ENCODE measurements at places on chromosomes 2 and 18.

DNA sequence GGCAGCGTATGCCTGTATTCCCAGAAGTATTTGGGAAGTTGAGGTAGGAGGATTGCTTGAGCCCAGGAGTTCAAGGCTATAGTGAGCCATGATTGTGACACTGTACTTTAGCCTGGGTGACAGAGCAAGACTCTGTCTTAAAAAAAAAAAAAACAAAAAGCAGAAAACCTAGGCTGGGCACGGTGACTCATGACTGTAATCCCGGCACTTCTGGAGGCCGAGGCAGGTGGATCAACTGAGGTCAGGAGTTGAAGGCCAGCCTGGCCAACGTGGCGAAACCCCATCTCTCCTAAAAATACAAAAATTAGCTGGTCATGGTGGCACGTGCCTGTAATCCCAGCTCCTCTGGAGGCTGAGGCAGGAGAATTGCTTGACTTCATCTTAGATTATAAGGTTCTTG is 46.4 kb downstream of the MTA3 start:
- DNase-seq: no peak

- peak; percentile 20 for DNase-seq
Measured at GRCh38 chr18:985212-985661, 80.6 kb downstream of the ADCYAP1 start.

DNA sequence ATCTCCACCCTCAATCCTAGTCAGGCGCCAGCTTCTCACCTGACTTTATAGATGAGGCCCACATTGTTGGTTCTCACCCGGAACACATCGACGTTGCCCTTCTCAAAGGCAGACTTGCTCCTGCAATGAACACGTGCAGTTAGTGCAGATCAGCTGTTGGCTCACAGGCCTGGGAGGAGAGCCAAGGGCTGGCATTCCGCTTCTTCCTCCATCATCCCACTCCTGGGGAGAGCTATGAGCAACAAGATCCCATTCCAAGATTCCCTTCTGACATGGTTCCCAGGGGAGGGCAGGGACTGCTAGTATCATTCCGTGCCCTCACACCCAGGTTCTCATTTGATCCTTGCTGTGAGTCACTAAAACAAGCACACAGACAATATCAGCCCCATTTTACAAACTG is 15.1 kb downstream of the LOXHD1 start:
- DNase-seq: peak; percentile 27

DNA sequence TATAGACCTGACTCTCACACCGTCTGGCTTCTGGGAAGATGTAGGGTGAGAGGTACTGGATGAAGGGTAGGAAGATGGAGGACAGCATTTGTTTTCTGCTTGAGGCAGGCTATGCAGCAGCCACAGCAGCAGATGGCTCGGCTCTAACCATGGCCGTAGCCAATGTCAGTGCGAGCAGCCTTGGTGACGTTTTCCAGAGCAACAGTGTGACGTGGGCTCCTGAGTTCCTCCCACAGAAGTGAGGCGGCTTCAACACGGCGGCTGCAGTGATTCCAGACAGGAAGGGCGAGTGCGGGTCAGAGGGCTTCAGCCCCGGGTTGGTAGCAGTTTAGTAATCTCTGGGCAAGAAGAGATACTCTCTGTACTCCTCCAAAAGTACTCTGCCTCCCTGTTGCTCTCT is 133.0 kb upstream of the MYT1L start:
- peak; percentile 83 for DNase-seq

- DNase-seq: no peak
Measured at GRCh38 chr2:157334335-157334734, 8.7 kb upstream of the ERMN start.

DNA sequence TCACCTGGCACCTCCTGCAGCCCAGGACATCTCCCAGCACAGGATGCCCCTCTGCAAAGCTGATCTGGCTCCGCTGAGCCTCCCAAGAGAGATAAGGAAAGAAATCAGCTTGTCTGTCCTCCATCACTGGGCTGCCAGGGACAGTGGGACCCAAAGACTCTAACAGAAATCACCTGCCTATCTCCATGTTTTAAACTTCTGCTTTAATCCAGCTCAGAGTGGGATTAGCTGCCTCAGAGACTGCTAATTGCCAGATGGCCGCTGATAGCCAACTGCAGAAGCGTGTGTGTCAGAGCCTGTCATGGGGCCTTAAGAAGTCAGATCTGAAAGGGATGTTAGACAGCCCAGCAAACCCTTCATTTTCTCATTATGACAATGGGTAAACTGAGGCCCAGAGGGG is 389.4 kb upstream of the KLHL29 start:
- DNase-seq: no peak

- DNase-seq: peak; percentile 20
Measured at GRCh38 chr2:174682578-174683391, 81.5 kb downstream of the CHRNA1 start.

DNA sequence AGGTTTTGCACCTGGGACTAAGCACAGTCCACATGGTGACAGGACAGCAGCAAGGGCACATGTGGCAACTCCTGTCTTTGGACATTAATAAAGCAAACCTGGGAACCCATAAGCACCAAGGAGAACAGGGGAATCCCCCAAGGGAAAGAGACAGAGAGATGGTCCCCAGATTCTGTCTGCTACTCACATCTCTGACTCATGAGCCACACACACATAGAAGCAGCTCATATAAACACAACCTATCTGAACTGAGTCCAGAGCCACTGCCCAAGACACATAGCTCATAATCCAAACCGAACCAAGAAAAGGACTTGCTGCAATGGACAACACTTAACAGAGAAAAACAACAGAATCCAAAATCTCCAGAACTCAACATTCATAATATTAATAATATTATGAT is 82.5 kb downstream of the OSBPL1A start:
- no peak for DNase-seq

DNA sequence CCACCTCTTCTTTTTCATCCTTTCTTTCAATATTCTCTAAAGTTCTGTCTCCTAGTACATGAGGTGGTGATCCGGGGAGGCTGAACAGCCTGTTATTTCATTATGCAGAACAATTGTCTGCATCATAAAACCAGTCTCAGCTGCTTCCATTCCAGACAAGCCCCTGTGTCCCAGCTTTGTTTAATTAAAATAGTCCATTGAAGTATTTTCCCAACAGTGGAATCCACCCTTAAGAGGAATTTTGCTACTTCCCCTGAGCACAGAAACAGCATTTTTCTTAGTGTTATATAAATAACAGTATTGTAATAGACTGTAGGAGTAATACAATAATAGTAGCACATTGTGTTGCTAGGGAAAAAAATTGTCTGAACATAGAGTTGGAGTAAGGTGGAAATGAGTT is 395.4 kb upstream of the TCF4 start:
- no peak for DNase-seq

DNA sequence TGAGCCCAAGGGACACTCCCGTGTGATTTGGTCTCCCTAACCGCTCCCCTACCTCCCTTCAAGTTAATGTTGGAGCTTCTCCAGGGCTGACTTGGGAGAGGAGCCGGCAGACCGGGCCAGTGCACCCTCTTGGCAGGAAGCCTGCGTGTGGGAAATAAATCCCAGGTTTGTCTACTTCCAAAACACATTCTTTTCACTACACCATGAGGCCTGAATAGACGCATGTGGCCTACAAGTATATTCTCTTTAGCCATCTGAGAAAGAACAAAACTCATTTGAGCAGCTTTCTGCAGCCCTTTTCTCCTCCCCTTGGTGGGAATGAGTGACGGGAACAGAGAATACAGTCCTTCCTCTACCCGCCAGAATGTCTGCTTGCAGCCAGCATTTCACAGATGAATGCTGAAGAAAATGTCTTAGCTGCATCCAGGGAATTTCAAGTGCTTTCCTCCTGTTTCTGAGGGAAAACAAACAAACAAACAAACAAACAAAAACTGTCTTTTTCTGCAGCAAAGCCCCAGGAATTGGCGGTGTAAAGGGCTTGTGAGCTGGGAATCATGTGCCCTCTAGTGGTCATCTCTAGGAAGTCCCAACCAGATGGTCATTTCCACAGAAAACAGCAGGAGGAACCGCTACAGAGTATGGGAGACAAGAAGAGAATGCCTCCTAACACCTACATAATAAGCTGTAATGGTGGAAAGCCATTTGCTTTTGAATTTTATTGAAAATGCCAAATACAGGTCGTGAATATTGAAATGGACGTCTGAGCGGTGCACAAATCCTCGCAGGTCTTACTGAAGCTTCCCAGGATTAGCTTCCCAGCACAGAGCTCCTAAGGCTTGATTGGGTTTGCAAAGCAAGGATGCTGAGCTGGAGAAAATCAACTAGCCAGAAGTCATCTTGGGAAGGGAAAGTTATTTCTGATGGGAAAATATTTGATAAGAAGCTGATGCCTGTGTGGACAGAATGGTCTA is 41.2 kb upstream of the DAPL1 start:
- peak; percentile 86 for DNase-seq

DNA sequence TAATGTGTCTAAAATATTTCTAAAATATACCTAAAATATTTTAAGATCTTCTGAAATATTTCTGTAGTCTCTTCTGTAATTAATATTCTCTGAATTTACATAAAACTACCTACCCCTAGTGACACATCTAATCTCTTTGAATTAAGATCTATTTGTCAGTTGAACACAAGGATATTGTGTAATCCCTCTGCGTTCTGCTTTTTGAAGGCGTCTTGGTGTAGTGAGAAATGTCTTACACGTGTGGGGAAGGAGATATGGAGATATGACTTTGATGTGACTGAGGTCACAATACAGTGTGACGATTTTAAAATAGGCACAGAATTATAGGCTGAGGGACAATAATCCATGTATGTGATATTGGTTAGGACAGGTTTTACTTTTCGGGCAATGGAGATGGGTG is 79.8 kb downstream of the DOK6 start:
- no peak for DNase-seq

- no peak for DNase-seq
Measured at GRCh38 chr2:96207073-96207773, 1.4 kb downstream of the STARD7 start.

GRCh38 chr18:14086458-14087231 is 45.6 kb downstream of the ZNF519 start:
- DNase-seq: peak; percentile 65

DNA sequence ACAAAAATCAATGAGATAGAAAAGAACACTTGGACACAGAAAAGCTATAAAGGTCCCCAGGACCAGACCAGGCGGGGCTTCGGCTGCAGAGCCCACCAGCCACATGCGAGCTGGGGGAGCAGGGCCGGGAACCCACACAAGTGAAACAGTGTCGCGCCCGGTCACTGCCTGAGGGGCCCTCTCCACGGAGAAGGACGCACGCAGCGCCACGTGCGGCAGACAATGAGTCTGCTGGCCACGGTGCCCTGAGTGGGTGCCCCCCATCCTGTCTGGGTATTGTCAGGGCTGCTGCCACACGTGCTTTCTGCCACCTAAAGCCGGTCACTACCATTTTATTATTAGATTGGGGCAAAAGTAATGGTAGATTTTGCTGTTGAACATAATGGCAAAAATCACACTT is 207.9 kb upstream of the HDAC4 start:
- DNase-seq: no peak

GRCh38 chr2:105055613-105056012 is 17.7 kb downstream of the MRPS9 start:
- no peak for DNase-seq

DNA sequence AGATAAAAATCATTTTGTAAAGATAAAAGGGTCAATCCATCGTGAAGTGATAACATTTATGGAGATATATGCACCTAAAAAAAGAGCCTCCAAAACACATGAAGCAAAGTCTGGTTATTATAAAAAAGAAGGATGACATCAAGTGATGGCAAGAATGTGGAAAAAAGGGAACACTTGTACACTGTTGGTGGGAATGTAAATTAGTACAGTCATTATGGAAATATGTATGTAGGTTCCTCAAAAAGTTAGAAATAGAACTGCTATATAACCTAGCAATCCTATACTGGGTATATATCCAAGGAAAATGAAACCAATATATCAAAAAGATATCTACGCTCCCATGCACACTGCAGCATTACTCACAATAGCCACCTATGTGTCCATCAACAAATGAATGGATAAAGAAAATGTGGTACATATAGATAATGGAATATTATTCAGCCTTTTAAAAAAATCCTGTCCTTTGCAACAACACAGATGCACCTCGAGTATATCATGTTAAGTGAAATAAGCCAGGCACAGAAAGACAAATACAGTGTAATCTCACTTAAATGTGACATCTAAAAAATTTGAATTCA is 28.9 kb downstream of the ABCB11 start:
- DNase-seq: no peak

DNA sequence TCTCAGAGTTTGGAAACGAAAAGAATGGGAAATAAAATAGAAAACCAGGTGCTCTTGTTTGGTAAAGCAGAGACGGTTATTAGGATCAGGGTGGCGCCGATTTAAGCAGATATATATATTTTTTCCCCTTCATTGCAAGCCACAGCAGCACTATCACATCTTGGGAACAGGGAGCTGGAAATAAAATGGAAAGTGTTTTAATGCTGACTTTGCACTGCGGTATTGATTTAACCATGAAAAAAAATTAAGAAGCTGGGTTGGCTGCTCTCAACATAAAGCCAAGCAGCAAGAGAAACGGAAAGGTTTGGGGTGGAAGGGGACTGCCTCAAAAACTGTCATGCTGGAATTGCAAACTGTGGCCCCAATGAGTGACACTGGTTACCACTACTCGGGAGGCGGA is 102.7 kb upstream of the ZBTB14 start:
- DNase-seq: no peak

DNA sequence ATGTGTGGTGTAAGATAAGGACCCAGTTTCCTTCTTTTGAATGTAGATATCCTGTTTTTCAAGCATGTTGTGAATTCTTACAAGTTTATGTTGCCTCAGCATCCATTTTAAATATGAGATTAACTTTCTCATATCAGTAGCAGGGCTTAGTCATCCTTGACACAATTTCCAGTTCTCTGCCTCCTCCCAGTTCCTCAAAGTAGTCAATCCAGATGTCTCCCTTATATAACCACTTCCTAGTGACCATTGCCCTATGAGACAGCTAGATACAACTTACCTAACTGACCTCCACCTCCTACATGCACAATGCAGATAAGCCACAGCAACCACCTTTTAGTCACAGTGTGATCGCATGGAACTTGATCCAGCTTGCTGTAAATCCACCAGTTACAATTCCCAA is 269.2 kb upstream of the ZNF521 start:
- DNase-seq: no peak

GRCh38 chr2:142038826-142039225 is 92.0 kb downstream of the LRP1B start:
- DNase-seq: no peak

DNA sequence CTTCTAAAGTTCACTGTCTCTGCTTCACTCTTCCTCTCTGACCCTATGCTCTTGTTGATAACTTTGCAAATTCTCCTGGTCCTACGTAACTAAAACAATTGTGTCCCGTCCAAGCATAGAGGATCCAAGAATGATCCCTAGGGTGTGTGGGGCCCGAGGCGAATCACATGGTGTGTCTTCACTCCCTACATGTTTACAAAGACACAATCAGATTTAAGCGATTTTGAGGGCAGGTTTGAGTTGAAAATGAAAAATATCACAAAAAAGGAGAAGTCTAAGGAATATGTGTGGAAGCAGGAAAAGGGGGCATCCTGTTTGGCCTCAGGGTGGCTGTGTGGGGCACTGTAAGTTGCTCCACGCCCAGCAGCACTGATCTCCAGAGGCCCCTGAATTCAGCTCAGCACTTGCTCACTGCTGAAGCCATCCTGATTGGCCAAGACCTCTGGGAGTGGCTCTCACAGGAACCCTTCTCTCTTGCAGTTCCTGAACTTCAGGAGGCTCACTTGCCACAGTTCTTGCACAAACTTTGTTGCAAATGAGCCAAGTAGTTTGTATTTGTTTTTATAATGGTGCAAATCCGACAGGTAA is 363.6 kb downstream of the ZNF521 start:
- DNase-seq: no peak
